Thoracic aorta (tissue), 2 donors: ENCODE measurements at places on chromosomes 4 and X. TPM values are rescaled to one million over a fixed set of nuclear protein-coding genes. Genes with fewer than 3 reads are reported as not detected.

- DNase-seq, result no peak
These were observed 930.3 kb downstream of the STIM2 start for GRCh38 chr4:27790911-27791310.

DNA sequence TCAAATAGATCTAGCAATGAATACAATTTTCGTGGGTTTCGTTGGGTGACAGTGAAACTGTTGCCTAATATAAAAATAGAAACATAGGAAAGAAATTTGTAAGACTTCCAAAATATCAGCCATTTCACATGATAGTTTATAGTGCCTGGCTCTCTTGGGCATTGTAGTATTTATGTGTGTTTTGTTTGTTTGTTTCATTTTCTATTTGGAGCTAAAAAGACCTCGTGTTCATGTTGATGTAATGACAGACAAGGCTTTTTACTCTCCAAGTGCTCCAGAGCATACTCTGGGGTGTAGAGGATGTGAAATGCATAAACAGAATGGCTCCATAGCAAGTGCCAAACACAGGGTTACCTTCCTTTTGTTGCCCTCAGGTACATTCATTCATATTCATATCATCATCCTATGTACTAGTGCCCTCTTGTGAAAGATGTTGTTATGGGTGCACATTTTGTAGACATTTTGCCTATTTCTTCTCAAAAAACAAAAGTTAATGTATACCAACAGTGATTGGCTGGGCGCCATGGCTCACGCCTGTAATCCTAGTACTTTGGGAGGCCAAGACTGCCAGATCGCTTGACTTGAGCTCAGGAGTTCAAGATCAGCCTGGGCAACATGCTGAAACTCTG is 100.7 kb upstream of the AMOT start:
- DNase-seq, result no peak

DNA sequence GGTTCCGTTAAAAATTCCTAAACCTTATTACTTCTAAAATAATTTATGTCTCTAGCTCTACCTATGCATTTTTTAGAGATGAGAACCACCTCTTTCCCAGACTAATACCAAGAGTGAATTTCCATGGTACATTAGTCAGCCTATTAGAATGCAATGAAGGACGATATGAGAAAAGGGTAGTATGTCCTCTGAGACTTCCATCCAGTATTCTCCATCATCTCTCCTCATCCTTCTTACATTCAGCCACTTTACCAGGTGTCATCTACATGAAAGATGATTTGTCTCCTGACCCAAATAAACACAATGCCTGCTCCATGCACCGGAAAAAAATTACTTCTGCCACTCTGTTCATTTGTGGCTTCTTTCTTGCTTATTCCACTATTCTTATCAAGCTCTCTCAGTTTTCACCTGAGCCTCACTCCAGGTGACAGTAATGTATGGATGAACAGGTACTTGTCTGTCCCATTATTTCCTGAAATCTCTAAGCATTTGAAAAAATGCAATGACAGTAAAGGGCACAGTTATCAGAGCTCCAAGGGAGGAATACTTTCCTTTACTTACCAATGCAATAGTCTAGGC is 97.9 kb downstream of the MAB21L2 start:
- no peak for DNase-seq

DNA sequence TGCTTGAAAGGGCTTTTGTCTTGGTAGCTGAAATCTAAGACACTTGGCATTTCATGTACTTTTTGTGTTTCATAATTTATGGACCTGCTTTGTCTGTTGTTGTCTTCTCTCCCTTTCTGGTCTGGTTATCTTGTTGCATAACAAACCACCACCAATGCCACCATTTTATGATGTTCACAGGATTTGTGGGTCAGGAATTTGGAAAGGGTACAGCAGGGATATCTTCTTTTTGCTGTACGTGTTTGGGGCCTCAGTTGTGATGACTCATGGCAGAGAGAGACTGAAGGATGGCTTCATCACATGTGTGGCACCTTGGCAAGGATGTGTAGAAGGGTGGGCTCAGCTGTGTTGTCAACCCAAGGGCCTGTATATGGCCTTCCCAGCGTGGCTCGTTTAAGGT is 35.2 kb downstream of the KDM6A start:
- no peak for DNase-seq

- no peak for DNase-seq
These were observed 158.9 kb upstream of the MAD2L1 start for GRCh38 chr4:120225527-120225926.

GRCh38 chr4:113641025-113641431 is 120.5 kb downstream of the CAMK2D start:
- DNase-seq, result no peak

DNA sequence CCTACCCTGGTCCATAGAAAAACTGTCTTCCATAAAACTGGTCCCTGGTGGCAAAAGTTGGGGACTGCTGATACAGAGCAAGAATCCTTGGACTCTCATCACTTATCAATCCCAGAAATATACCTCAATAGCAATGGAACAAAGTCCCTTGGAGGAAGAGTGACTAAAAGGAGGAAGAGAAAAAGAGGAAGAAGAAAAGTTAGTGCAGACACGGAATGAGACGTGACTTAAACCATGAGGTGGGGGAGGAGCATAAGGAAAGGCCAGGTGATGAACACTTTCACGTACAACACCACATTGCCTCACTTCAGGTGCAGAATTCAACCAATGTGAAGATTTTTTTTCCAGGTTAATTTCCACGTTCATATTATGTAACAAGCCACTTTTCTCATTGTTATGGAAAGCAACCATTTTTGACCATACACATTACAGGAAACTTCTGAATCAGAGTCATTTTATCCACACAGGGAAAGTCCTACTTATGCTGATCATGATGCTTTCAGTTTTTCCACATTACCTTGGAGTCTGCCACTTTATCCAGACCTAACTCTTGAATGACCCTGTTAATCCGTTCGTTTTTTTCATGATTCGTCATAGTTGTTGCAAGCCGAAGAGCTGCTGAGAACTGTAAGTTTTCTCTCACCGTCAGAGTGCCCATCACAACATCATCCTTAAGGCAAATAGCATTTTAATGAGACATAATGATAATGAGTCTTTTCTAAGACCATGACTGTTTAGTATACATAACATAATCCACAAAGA is 27.7 kb downstream of the ABCG2 start:
- no peak for DNase-seq

GRCh38 chr4:139886798-139887197 is 221.2 kb downstream of the MGST2 start:
- no peak for DNase-seq

GRCh38 chr4:102492531-102493241 is 8.5 kb upstream of the NFKB1 start:
- DNase-seq, result no peak

GRCh38 chr4:61442936-61443335 is 242.8 kb downstream of the ADGRL3 start:
- DNase-seq, result no peak

- no peak for DNase-seq
These were observed 718.9 kb downstream of the ARAP2 start for GRCh38 chr4:35525192-35525978.

GRCh38 chrX:153450114-153450948 is 4.5 kb upstream of the TREX2 start:
- no peak for DNase-seq

DNA sequence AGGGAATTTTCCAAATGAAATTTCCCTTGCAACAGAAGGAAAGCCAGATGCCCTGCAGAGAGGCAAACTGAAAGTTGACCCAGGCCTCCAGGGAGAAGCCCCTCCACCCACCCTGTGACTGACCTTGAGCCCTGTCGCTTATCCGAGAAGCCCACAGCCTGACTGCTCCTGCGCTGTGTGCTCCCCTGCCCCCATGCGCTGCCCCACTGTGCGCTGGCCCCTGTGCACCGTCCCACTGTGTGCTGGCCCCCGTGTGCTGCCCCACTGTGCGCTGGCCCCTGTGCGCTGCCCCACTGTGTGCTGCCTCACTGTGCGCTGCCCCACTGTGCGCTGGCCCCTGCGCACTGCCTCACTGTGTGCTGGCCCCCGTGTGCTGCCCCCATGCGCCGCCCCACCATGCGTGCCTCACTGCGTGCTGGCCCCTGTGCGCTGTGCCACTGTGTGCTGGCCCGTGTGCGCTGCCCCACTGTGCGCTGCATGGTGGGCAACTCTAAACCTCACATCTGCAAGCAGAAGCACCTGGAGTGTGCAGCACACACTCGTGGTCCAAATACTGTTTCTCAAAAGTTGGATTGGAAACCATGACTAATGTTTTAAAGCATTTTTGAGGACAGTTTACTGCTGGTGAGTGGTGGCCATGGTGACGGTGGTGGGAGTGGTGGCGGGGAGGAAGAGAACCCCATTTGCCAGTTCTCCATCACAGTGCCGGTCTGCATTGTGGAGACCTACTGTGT is 8.3 kb upstream of the GRPEL1 start:
- DNase-seq, result no peak

DNA sequence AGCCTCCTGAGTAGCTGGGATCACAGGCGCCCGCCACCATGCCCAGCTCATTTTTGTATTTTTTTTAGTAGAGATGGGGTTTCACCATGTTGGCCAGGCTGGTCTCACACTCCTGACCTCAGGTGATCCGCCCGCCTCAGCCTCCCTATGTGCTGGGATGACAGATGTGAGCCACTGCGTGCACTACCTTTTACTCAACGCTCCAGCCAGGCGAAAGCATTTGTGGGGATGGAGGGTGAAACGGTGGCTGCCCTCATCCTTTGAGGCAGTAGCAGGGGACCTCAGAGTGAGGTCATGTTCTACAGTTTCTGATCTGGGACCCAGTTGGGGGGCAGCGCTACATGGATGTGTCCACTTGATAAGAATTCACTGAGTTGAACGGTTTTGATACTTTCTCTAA is 65.8 kb upstream of the GPR78 start:
- DNase-seq, result no peak

DNA sequence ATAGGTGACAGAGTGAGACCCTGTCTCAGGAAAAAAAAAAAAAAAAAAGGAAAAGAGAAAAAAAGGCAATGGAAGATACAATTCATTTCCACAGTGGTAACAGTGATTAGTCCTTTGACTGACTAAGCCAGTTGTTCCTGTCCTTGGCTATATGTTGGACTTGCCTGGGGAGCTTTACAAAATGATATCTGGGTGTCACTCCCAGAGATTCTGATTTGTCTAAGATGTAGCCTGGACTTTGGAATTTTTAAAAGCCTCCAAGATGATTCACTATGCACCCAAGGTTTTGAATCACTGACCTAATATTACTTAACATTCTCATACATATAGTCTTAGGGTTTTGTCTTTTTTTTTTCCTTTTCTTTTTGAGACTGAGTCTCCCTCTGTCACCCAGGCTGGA is 16.9 kb downstream of the HELQ start:
- DNase-seq, result no peak

DNA sequence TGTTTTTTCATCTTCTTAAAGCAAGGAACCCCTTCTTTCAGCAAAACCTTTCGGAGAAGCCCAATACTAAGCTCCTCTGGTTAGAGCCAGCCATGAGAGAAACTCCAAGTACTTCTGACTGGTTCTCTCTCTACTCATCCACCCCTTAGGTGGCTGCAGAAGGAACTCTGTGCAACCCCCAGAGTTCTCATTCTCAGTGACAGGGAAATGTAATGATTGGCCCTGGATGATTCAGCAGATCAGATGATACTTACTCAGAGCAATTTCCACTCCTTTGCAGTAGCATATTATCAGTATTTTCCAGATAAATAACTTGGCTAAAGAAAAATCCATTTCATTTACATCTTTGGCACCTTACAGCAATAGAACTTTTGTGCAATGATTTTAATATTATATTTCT is 3.2 kb downstream of the SPP1 start:
- no peak for DNase-seq

- peak; percentile 4 for DNase-seq
These were observed 94.8 kb downstream of the TET2 start for GRCh38 chr4:105241451-105241850.

DNA sequence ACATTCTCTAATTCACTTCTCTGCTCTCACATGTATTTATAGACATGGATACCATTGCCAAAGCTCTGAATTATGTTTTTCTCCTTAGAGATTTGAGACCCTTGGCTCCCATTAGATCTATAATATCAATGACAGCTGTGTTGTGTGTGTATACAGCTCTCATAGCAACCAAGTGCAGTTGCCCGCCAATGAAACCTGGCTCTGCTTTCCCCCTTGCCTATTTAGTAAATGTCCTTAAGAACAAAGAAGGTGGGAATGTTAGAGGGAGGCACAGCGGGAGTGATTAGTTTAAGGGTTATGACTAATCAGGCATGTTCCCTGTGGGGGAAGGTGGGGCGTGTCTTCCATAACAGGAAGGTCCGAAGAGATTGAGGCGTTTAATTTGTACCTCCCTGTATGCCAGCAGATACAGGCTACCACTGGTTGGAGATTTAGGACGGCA is 100.5 kb upstream of the TBC1D9 start:
- no peak for DNase-seq

DNA sequence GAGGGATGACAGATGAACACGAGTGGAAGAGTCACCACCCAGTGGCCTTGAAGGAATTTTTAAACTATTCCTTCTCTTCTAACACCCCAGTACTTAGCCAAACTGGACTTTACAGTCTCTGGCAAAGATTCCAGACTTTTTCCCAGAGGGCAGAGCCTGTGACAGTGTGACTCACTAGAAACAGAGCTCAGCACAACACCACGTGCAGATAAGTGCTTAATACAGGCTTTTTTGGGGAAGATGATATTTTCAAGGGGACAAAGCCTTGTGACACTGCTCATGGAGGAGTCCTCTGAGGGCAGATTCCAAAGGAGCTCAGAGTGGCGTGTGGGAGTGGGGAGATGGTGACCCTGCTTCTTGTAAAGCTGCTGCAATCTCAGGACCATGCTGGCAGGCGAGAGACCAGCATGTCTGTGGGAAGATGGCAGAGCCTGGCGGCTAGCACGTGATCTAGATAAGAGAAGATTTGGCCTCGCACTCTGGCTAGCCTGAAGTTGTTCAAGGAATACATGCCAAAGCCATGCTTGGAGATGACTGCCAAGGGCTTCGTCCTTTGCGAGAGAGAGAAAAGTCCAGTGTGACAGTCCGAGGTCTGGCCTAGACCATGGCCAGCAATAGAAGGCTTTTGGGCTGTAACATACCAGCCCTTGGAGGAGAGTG is 2.4 kb downstream of the RAB33A start:
- DNase-seq, result peak; percentile 5

The KLKB1 gene
- total RNA-seq, result 1.6 TPM

The TLR8 gene
- 6.1 TPM for total RNA-seq

The DUSP21 gene
- not detected for total RNA-seq

The NAT8L gene
- not detected for total RNA-seq

The TLR10 gene
- 0.28 TPM for total RNA-seq

The NOX1 gene
- not detected for total RNA-seq

The MMRN1 gene
- 17.8 TPM for total RNA-seq

The RASL11B gene
- total RNA-seq, result 5.4 TPM

The PRR32 gene
- not detected for total RNA-seq

The RENBP gene
- total RNA-seq, result 21.4 TPM

The RIPPLY1 gene
- total RNA-seq, result not detected
